ENCODE measurements at places on chromosomes 11 and 22. TPM values are rescaled to one million over a fixed set of nuclear protein-coding genes. Genes with fewer than 3 reads are reported as not detected.

The MYOD1 gene
- not detected for polyA plus RNA-seq

The SHANK3 gene
- polyA plus RNA-seq: 1.5 TPM

The TRPM5 gene
- not detected for polyA plus RNA-seq

- DNase-seq: no peak
Observed at GRCh38 chr22:43854121-43854785, 8.1 kb downstream of the SULT4A1 start.

DNA sequence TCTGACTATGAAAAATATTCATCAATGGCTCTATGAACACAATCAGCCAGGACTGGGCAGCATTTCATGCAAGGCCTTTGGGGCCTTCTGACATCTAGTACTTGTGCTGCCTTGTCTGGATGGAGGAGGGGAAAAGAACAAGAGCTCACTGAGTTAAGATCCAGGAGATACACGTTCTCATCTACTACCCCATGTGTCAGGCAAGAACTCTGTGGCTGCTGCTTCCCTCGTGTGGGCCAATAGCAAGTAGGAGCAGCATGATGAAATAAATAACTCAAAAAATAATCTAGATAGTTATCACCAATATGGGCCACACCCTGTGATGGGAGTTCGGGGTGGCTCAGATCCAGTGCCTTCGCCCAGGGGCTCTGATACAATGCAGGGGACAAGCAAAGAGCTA lies 7.3 kb downstream of the KCNE3 start:
- no peak for DNase-seq

DNA sequence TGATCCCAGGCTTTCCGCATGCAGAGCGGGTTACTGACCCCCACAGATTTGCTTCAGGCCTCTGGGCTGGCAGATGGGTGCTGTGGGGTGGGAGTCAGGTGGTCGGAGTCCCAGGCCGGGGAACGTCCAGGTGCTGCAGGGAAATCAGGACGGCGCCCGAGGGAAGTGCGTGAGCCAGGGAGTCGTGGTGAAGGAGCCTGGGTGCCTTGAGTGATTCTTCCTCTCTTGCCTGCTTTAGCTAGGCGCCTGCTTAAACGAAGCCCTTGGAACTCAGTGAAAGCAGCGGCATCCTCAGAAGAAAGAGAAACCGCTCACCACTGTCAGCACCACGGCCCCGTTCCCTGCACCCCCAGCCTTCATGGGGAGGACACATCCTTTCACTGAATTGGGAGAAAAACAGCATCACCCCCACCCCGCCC lies 455.6 kb downstream of the BRD1 start:
- DNase-seq: no peak

DNA sequence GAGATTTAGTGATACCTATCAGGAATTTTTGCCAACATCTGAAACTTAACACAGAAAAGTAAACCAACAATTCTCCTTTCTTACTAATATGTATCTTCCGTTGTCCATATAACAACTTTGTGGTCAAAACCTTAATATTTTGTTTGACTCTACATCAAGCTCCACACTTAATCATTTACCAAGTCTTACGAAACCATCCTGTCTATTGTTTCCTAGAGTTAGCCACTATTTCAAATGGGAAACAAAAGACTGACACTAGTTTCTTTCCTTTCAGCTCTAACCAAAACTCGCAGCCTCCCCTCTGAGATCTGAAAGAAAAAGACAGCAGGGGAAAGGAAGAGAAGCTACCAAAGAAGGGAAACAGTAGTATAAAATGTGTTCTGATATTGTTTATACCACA lies 26.5 kb upstream of the PRDM10 start:
- DNase-seq: no peak

DNA sequence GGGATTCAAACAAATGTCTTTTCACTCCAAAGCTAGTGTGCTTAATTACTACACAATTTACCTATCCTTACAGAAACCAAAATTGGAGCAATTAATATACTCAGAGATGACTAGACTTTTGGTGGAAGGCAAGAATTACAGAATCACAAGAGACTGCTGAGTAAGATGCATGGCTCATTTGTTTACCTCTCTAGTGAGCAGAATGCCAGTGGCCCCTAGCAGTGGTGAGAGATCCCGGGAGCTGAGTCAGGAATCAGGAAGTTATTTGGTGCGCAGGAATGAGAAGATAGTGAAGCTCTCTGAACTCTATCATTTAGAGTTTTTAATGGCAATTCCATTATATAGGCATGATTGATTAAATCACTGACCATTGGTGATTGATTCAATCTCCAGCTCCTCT lies 188.9 kb upstream of the SESN3 start:
- DNase-seq: peak; percentile 67

GRCh38 chr11:94332814-94333213 lies 28.4 kb downstream of the IZUMO1R start:
- DNase-seq: no peak

Measured in IMR-90 (cell line).